ENCODE measurements at places on chromosomes 2 and 18.
A peak's percentile ranks its signal among the peaks of the same experiment; 100 is the strongest.

- DNase-seq: no peak
Measured at GRCh38 chr2:57862727-57863126, 183.9 kb upstream of the VRK2 start.

GRCh38 chr18:67550872-67551520 is 34.5 kb upstream of the DSEL start:
- DNase-seq: no peak

GRCh38 chr2:30753630-30754029 is 53.6 kb downstream of the CAPN13 start:
- DNase-seq: no peak

GRCh38 chr2:143251681-143252080 is 122.5 kb downstream of the ARHGAP15 start:
- DNase-seq: no peak

DNA sequence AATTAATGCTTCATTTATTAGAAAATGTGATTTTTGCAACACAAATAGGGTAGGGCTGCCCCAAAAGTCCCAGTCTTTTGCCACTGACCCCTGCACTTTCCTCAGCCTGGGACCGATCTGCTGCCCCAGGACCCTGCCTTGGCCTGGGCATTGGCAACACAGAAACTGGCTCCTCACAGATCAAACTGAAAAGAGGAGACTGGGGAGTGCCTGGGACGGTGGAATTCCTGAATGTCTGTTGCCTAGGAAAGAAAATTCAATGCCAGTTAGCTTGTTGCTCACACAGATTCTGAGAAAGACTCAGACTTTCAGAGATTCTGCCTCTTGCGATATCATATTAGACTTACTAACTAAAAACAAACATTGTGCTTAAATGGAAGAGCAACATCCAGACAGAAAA is 211.2 kb downstream of the VAPA start:
- no peak for DNase-seq

GRCh38 chr18:13376841-13377351 is 158.3 kb downstream of the LDLRAD4 start:
- DNase-seq: no peak

DNA sequence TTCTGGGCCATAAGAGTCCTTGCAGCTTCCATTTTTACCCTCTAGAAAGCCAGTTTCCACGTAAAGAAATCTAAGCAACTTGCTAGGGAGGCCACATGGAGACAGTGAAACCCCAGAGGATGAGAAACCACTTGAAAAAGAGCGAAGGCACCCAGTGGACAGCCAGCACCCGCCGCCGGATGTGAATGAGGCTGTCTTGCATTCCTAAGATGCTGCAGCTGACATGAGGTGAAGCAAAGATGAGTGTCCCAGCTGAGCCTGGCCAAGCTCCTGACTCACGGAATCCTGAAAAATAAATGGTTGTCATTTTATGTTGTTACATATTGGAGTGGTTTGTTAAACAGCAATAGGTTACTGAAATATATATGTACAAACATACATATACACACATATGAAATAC is 65.9 kb upstream of the STPG4 start:
- peak; percentile 96 for DNase-seq

DNA sequence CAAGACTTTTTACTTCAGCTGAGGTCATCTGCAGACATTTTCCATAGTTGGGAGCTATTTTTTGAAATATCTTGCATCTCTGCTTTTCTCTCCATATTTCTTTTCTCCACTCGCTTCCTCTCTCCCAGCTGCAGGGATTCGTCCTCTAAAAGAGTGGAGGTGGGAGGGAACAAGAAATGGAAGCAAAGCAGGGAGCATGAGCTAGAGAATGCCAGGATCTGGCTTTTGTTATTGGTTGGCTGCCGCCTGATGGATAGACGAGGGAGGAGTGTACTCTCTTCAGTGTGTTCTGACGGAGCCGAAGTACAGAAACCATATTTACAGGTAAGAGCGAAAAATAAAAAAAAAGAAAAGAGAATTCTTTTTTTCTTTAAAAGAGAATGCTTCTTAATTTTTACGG is at the start of gene CSRNP3:
Gene CSRNP3 (plus strand): TSS at position 282 of the 400 bp plus-strand sequence. CDS start 125,368 bp downstream, outside the sequence.
- peak; percentile 82 for DNase-seq

GRCh38 chr2:66437691-66438497 is 3.0 kb downstream of the MEIS1 start:
- peak; percentile 69 for DNase-seq

DNA sequence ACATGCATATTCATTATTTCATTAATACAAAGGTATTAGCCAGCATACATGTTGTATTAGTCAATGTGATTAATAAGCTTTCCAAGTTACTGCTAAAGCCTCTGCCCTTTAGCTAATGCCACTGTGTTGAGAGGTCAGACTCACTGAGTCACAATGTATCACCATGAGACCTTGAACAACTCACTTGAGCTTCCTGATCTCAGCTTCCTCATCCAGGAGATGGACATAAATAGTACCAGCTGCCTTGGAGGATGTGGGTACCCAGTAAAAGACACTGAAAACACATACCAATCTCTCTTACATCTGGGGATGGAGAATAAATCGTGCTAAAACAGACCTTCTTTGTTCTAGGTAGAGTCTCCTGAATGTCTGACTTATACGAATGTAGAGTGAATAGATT is 224.6 kb downstream of the EPHA4 start:
- peak; percentile 43 for DNase-seq

GRCh38 chr2:198691236-198691635 is 766.5 kb downstream of the SATB2 start:
- DNase-seq: no peak

GRCh38 chr2:230863031-230863430 is 1.7 kb upstream of the ITM2C start:
- DNase-seq: no peak

Data from ELR (cell line).